ENCODE measurements at places on chromosomes 5 and 9.

DNA sequence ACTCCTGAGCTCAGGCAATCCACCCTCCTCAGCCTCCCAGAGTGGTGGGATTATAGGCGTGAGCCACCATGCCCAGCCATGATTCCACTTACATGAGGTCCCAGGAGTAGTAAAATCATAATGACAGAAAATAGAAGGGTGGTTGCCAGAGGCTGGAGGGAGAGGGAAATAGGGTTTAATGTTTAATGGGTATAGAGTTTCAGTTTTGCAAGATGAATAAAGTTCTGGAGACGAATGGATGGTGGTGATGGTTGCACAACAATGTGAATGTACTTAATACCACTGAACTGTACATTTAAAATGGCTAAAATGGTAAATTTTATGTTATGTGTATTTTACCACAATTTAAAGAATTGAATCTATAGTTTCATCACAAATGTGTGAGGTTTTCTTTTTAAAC is 146.5 kb upstream of the ABCA1 start:
- no peak for DNase-seq

GRCh38 chr5:177601577-177602457 is 1.9 kb downstream of the B4GALT7 start:
- no peak for DNase-seq

DNA sequence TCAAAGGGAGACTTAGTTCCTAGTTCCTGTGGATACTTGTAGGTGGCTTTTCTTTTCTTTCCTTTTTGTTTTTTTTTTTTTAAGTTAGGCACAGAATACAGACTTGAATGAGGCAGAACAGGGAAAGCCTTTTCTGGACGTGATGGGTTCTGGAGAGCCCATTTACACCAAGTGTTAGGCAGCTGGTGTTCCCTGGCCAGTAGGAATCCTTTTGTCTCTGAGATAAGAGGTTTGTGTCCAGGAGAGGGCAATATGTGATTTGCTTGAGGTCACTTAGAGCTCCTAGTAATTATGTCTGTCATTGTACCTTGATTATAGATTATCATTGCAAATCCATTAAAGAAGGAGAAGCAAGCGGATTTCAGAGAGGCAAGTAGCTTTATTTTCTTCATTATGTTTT is 9.1 kb downstream of the MEGF10 start:
- no peak for DNase-seq

- peak; percentile 28 for DNase-seq
Observed at GRCh38 chr5:154756868-154757813, 2.0 kb downstream of the LARP1 start.

DNA sequence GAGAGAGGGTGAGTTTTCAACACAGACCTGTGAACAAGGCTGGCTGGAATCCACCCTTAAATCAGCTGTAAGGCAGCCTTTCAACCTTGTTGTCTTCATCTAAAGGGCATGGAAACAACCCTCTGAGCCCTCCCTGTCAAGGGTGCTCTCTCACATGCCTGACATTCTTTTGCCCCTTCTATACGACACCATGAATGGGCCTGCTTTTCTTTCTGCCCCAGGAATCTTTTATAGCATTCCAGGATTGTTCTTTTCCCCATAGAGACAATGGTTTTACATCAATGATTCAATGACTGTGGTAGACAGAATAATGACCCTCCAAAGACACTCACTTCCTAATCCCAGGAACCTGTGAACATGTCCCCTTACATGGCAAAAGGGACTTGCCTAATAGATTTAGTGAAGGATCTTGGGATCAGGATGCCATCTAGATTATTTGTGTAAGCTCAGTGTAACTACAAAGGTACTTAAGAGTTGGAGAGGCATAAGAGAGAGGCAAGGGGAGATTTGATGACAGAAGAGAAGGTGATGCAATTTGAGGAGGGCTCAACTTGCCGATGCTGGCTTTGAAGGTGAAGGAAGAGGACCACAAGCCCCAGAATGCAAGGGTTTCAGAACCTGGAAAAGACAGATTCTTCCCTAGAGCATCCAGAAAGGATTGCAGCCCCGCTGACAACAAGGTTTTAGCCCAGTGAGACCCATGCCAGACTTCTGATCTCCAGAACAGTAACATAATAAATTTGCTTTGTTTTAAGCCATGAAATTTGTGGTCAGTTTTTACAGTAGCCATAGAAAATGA is 29.2 kb upstream of the HMHB1 start:
- DNase-seq: no peak

DNA sequence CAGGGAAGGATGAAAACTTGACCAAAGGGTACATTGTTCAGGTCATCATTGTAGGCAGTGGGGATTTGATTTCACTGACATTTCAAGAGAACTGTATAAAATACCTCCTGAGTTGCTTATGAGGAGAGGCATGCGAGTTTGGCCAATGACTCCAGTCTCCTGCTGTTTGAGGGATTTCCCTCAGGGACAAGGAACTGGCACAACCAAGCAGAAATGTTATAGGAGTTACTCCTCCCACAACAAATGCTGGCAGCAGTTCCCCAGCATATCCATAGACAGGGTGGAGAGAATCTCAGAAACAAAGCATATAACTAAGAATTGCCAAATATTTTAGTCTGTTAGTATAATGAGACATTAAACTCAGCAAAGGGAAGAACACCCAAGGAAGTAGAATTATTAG is 47.2 kb upstream of the FBXL7 start:
- DNase-seq: peak; percentile 51
